ENCODE measurements at places on chromosomes 5 and 9.

DNA sequence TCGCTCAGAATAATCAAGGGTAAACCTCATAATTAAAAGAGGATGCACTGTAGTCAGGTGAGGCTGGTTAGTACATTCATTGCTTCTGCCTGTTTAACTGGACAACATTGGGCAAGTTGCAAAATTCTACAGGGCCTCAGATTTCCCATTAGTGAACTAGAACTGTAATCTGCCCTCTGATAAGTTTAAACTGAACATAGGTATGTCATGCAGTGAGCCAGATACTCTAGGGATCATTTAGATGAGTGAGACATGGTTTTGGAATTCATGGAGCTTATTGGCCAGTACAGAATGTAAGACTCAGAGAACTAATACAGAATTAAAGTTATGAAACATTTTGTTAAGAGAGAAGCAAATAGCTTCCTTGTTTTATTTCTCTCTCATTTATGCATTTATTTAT, 35.9 kb downstream of the RNF44 start:
- H3K36me3 ChIP-seq: peaks cover 40% of the 10 kb centered on the region
- no peak overlapping the region for H3K4me3 ChIP-seq
- H3K27me3 ChIP-seq: no peaks in the 10 kb centered on the region
- no peak overlapping the region for H3K27ac ChIP-seq
- no peaks in the 10 kb centered on the region for H3K4me1 ChIP-seq
- no peak for DNase-seq

GRCh38 chr5:153797484-153797883, 241.2 kb downstream of the FAM114A2 start:
- no peak overlapping the region for H3K4me3 ChIP-seq
- no peak for DNase-seq
- H3K27me3 ChIP-seq: no peaks in the 10 kb centered on the region
- H3K4me1 ChIP-seq: peaks cover 4% of the 10 kb centered on the region

GRCh38 chr9:116491219-116491618, 195.9 kb upstream of the TRIM32 start:
- H3K4me3 ChIP-seq: no peak overlapping the region
- no peak overlapping the region for H3K27ac ChIP-seq
- DNase-seq: no peak
- no peaks in the 10 kb centered on the region for H3K27me3 ChIP-seq
- no peaks in the 10 kb centered on the region for H3K36me3 ChIP-seq

GRCh38 chr5:127031147-127031862, 947 bp upstream of the MARCHF3 start:
- H3K4me3 ChIP-seq: peak overlapping the region; percentile 92
- peaks cover 63% of the 10 kb centered on the region for H3K27me3 ChIP-seq
- peaks cover 10% of the 10 kb centered on the region for H3K4me1 ChIP-seq
- DNase-seq: no peak
- H3K36me3 ChIP-seq: no peaks in the 10 kb centered on the region

DNA sequence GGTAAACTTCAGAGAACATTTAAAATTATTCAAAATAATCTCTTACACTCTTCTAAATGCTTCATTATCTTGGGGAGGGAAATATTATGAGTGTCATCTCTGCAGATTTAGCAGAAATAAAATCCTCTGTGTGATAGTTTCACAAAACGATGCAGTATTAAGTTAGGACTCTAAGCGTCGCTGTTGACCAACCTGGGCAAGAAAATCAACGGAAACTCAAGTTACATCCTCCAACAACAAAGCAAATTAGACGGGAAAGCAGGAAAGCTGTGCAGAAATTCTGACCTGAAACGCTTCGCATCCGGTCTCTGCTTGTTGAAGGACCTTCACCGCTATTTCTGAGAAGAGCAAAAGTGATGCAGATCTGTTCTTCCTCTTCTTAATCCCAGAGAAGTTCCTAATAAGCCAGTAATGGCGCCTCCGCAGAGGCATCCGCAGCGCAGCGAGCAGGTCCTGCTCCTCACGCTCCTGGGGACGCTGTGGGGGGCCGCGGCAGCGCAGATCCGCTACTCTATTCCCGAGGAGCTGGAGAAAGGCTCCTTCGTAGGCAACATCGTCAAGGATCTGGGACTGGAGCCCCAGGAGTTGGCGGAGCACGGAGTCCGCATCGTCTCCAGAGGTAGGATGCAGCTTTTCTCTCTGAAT, at the start of gene PCDHGA6:
PCDHGA6 (plus strand) TSS at position 219 of the 645 bp plus-strand sequence; CDS start at position 412, 193 bp downstream.
- H3K4me1 ChIP-seq: no peaks in the 10 kb centered on the region
- H3K27me3 ChIP-seq: no peaks in the 10 kb centered on the region
- H3K4me3 ChIP-seq: no peak within 1 kb of the TSS
- no peak within 1 kb of the TSS for H3K27ac ChIP-seq

DNA sequence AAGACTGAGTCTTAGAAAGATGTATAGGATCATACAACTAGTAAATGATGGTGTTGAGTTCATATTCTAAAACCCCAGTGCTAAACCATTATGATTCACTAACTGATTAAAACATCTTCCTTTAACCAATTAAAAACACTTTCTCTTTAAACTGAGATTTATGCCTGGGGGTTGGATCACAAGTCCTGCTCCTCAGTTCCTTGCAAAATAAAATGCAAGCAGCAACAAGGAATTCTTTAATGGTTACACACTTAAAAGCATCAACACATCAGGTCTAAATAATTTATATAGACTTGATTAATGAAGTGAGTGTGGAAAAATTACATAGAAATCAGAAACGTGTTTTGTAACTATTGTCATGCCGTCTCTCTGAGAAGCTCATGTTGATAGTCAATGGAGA, 189.2 kb downstream of the TARS1 start:
- H3K4me3 ChIP-seq: no peak overlapping the region
- no peaks in the 10 kb centered on the region for H3K36me3 ChIP-seq
- H3K27me3 ChIP-seq: no peaks in the 10 kb centered on the region
- DNase-seq: no peak

- no peak overlapping the region for H3K27ac ChIP-seq
- DNase-seq: no peak
- no peaks in the 10 kb centered on the region for H3K27me3 ChIP-seq
These were observed 249.2 kb upstream of the ANKRD55 start for GRCh38 chr5:56482363-56482762.

- DNase-seq: no peak
- peak overlapping the region; percentile 77 for H3K27ac ChIP-seq
- H3K4me1 ChIP-seq: peaks cover 12% of the 10 kb centered on the region
- peaks cover 28% of the 10 kb centered on the region for H3K36me3 ChIP-seq
- H3K27me3 ChIP-seq: no peaks in the 10 kb centered on the region
- peak overlapping the region; percentile 50 for H3K4me3 ChIP-seq
These were observed 100.1 kb downstream of the SUSD1 start for GRCh38 chr9:112075009-112075378.

DNA sequence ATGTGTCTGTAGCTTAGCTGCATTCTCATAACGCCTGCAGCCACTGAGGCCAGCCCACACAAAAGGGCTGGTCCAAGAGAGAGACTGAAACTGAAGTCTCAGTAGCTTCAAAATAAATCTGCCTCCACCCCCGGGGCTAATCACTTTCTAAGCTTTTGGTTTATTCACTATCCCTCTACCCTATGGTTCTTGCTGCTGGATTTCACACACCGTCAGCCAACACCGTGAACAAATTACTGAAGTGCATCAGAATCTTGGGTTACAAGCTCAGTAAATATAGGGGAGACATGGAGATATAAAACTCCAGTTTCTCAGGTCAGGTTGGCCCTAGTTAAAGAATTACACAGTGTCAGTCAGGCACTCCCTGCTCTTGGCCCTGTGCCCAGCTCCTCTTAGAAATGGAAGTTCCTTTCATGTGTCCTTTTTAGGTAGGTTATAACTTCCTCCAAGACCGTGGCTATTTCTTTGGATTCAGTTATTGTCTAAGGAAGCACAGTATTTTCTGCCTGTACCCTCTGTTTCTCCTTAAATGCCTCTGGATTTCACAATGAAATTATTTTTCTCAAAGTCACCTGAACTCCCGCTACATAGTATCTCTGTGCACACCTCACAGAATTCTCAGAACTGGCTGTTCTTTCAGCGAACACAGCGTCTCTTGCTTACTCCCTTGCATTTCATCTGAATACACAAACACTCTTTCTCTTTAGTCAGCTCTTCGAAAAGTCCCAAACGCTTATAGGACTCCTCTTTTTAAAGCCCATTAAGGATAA, 112.5 kb downstream of the FAM174A start:
- no peaks in the 10 kb centered on the region for H3K36me3 ChIP-seq
- no peaks in the 10 kb centered on the region for H3K27me3 ChIP-seq
- H3K27ac ChIP-seq: peak overlapping the region; percentile 87

GRCh38 chr9:5510989-5511388, 658 bp downstream of the PDCD1LG2 start:
- H3K4me1 ChIP-seq: no peaks in the 10 kb centered on the region
- no peak for DNase-seq
- no peak overlapping the region for H3K4me3 ChIP-seq

- no peak for DNase-seq
- no peak overlapping the region for H3K4me3 ChIP-seq
- H3K36me3 ChIP-seq: no peaks in the 10 kb centered on the region
- H3K27ac ChIP-seq: no peak overlapping the region
- H3K27me3 ChIP-seq: peaks cover 9% of the 10 kb centered on the region
These were observed 153.4 kb upstream of the ADRA1B start for GRCh38 chr5:159762921-159763320.

DNA sequence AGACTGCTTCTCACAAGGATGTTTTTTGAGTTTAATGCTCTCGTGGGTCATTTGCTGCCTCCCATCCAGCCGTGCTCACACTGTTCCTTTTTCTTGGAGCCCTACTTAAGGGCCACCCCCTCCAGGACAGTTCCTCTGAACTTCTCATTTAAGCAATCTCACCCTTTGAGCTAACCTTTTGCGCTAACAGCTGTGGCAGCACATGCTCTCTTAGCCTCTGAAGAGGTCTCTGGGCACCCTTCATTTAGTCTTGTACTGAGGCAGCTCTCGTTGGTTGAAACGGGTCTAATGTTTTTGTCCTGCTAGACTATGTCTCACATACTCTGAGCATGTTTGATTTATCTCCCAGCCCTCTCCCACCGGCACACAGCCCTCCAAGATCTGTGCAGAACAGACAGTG, 11.8 kb downstream of the ALDH1B1 start:
- H3K27me3 ChIP-seq: peaks cover 20% of the 10 kb centered on the region
- no peak overlapping the region for H3K4me3 ChIP-seq
- no peak for DNase-seq
- H3K36me3 ChIP-seq: no peaks in the 10 kb centered on the region
- H3K27ac ChIP-seq: no peak overlapping the region

- H3K36me3 ChIP-seq: peaks cover 48% of the 10 kb centered on the region
- no peak for DNase-seq
- H3K27me3 ChIP-seq: no peaks in the 10 kb centered on the region
- H3K4me3 ChIP-seq: peak overlapping the region; percentile 95
These were observed 898 bp downstream of the CAMSAP1 start for GRCh38 chr9:135906291-135907005.

- H3K27me3 ChIP-seq: no peaks in the 10 kb centered on the region
- DNase-seq: no peak
- H3K36me3 ChIP-seq: peaks cover 5% of the 10 kb centered on the region
- H3K27ac ChIP-seq: no peak overlapping the region
- H3K4me1 ChIP-seq: peaks cover 49% of the 10 kb centered on the region
- peak overlapping the region; percentile 40 for H3K4me3 ChIP-seq
These were observed 73.8 kb downstream of the LHFPL2 start for GRCh38 chr5:78574731-78575161.

DNA sequence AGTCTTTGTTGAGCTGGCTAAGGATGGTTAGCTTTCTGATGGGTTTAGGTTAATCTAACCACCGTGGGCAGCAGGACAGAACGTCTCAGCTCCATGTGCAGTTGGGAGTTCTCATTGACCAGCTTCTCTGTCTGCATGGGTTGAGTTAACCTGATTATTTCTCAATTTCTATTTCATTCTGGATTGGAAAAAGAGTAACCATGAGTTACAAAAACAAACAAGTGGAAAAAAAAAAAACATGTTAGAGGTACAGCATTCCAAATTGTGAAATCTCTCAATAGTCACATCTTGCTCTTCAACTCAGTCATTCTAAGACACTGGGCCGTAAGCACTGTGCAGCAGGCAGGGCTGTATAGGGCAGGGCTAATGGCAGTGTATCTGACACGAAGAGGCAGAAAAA, 343.7 kb upstream of the KLF4 start:
- H3K27ac ChIP-seq: no peak overlapping the region
- H3K36me3 ChIP-seq: no peaks in the 10 kb centered on the region
- no peak overlapping the region for H3K4me3 ChIP-seq
- H3K4me1 ChIP-seq: peaks cover 6% of the 10 kb centered on the region

DNA sequence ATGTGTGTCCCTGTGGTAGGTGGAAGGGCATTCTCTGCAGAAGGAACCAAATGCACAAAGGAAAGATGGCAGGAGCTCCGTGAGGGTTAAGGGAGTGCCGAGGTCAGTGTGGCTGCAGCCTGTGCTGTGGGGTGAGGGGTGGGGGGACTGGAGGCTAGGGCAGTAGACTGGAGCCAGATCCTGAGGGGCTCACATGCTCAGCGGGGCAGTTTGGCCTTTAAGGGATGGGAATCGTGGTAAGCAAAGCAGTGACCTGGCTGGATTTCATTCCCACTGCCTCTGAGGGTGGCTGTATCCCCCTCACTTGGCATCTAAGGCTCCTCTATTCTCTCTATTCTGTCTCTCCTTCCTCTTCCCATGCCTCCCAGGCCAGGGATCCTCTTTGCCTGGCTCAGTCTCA, 15.6 kb downstream of the PITX1 start:
- H3K4me1 ChIP-seq: no peaks in the 10 kb centered on the region
- peaks cover 69% of the 10 kb centered on the region for H3K27me3 ChIP-seq
- H3K4me3 ChIP-seq: no peak overlapping the region

GRCh38 chr9:81678088-81678487, 11.3 kb downstream of the TLE1 start:
- H3K4me3 ChIP-seq: no peak overlapping the region
- H3K36me3 ChIP-seq: peaks cover 52% of the 10 kb centered on the region
- H3K27ac ChIP-seq: no peak overlapping the region
- no peaks in the 10 kb centered on the region for H3K27me3 ChIP-seq

DNA sequence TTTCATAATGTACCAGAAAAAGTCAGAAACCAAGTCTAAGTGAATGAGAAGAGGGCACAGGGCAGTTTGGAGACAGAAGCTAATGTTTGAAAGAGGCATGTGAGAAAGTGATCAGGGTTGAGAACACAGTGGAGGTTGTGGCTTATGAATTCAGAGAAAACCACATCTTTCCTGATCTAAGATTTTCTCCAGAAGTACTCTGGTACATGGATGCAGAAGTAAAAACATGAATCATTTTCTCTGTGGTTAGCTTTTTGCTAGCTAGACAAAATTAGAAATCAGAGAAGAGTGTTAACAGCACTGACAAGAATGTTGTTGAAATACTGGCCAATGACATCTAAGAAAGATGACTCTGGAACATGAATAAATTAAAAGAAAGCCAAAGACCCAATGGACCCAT, 541.1 kb downstream of the DNAH5 start:
- no peak for DNase-seq
- no peaks in the 10 kb centered on the region for H3K27me3 ChIP-seq
- peaks cover 6% of the 10 kb centered on the region for H3K4me1 ChIP-seq
- no peak overlapping the region for H3K4me3 ChIP-seq
- no peaks in the 10 kb centered on the region for H3K36me3 ChIP-seq

- peaks cover 29% of the 10 kb centered on the region for H3K4me1 ChIP-seq
- H3K36me3 ChIP-seq: no peaks in the 10 kb centered on the region
- DNase-seq: no peak
- no peaks in the 10 kb centered on the region for H3K27me3 ChIP-seq
- no peak overlapping the region for H3K27ac ChIP-seq
These were observed 482.1 kb upstream of the ZNF608 start for GRCh38 chr5:125228363-125229070.

GRCh38 chr9:129242191-129242941, 64.3 kb upstream of the IER5L start:
- H3K4me3 ChIP-seq: no peak overlapping the region
- no peaks in the 10 kb centered on the region for H3K36me3 ChIP-seq
- no peaks in the 10 kb centered on the region for H3K27me3 ChIP-seq
- peaks cover 15% of the 10 kb centered on the region for H3K4me1 ChIP-seq
- no peak for DNase-seq

GRCh38 chr9:98822661-98823060, 15.2 kb downstream of the GALNT12 start:
- peaks cover 14% of the 10 kb centered on the region for H3K36me3 ChIP-seq
- no peak overlapping the region for H3K4me3 ChIP-seq
- DNase-seq: no peak
